NCI-H446 (cell line): ENCODE measurements at places on chromosomes 5 and 9.

GRCh38 chr5:170441393-170441784, 52.2 kb upstream of the KCNMB1 start:
- DNase-seq = no peak

- no peak for DNase-seq
These were observed 131.4 kb downstream of the MED10 start for GRCh38 chr5:6246820-6247437.

DNA sequence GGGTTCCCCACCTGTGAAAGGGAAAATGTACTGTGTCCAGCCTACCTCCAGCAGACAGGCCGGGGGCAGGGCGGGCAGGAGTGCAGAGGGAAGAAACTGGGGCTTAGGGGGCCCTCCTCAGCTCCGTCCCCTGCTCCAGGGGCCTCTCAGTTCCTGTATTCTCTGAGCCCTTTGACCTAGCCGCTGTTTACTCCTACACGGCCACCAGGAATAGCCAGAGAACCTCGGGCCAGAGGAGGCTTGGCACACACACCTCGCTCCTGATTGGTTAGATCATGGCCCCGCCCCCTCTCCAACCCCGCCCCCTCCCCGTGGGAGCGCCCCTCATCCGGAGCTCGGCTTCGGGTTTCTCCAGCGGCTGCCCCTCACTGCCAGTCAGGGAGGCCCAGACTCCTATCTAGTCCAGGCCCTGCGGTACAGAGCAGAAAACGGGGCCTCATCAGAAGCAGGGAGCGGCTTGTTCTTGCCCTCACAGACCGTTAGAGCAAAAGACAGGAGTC, 2.2 kb downstream of the ST6GALNAC6 start:
- DNase-seq = no peak

GRCh38 chr9:113882636-113883164, 6.6 kb downstream of the ZNF618 start:
- no peak for DNase-seq

DNA sequence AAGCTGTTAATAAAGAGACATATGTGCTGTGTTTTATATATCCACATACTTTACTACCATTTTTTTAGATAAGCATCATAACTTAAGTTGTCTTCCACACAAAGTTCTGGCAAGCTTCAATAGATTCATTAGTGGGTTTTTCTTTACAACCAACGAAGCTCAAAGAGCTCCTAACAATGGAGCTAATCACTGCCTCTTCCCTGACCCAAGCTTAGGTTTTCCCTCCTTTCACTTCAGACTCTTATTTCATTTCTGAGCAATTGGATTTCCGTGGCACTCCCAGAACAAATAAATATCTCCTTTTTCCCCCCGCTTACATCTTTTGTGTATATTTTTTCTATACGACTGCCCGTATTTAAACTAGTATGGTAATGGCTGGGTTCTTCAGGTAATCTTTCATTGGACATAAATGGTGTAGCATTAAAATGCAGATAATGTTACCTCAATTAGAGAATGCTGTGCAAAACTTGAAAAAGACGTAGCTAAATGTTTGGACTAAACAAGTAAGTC, 275.5 kb upstream of the TMEM161B start:
- no peak for DNase-seq

DNA sequence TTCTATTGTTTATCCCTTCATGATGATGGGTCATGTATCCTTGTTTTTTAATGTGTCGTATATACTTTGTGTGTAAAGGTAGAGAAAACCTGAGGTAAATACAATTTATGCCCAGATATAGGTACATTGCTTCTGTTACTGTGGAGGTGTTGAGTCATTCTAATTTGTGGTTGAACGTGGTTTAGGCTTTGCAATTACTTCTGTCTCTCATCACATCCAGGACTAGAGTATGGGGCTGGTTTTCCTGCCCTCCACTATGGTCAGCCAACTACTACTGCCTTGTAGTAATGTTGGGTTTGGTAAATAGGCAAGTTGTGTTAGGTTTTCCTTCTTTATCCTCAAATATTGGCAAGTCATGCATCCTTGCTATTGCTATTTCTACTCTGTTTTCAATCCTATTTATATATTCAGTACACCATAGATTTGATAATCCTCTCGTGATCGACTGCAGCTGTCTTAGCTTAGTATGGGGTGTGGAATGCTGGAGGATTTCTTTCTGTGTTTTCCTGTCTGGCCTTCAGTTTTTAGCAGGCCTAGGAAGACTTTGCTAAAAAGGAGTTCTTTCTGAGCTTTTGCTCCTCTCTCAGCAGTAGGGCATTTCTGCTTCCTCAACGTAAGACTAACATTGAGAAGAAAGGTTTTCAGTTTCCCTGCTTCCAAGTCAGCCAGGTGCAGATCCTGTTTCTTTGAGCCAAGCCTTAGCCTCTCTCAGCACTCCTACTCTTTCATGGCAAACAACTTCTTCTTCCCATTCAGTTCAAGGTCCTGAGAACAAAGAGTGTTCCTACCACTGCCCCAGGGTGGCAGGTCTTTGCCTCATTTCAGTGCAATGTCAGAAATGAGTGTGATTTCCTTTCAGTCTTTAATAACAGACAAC, 844.4 kb upstream of the CDH18 start:
- no peak for DNase-seq

DNA sequence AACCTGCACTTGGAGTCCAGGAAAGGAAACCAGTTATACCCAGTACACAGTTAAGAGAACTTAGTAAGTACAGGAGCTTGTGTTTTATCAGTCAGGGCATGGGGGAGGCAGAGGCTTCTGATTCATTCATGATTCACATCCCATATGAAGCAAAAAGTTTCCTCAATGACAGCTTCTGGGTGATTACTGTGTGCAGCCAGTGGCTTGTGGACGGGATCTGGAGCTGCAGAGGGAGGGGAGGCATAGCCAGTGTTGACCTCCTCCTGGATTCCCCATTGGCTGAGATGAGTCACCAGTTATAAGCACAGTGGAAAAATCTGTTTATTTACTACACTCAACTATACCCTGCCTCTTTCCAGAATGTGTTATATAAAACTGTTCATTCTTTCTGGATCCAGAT, 17.7 kb downstream of the IL31RA start:
- no peak for DNase-seq

- no peak for DNase-seq
These were observed 35.6 kb downstream of the KLHL3 start for GRCh38 chr5:137700282-137700680.
